ENCODE measurements at places on chromosomes 16 and 17.

DNA sequence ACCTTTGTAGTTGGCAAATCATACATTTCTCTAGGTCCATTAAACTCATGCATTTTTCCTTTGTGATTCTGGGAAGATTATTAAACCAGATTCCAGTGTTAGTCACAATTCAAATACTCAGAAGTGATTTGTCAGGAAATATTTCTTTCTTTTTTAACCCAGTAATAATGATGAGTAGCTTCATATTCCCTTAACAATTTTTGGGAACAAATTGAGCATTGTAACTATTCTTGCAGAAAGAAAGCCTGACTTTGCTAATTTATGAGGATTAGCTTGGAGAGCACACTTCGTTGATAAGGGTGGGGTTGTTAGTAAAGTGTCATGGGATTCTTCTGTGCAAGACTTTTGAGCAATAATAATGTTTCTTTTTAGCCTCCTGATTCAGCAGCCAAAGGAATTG is 18.7 kb upstream of the KRT24 start:
- DNase-seq, result no peak

DNA sequence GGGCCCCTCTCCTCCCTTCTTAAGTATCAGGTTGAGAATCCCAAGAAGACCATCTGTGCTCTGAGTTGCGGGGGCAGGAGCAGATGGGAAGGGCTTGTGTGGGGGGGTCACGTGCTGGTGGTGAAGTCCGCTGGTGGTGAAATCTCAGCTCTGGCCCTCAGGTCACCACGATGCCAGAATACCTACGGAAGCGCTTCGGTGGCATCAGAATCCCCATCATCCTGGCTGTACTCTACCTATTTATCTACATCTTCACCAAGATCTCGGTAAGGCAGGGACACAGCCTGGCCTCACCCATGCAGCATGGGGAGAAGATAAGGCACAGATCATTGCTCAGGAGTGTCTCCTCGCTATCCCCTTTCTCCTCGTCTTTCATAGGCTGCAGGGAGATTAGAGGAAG is 29.7 kb downstream of the SLC5A11 start:
- no peak for DNase-seq

GRCh38 chr16:66457888-66458287 is 30.8 kb downstream of the BEAN1 start:
- no peak for DNase-seq

- no peak for DNase-seq
Observed at GRCh38 chr16:78259873-78260272, 160.4 kb downstream of the WWOX start.

- DNase-seq, result no peak
Observed at GRCh38 chr16:56988161-56988947, 1.0 kb upstream of the NLRC5 start.

GRCh38 chr17:48543107-48543853 is 1.6 kb downstream of the HOXB2 start:
- peak; percentile 76 for DNase-seq

DNA sequence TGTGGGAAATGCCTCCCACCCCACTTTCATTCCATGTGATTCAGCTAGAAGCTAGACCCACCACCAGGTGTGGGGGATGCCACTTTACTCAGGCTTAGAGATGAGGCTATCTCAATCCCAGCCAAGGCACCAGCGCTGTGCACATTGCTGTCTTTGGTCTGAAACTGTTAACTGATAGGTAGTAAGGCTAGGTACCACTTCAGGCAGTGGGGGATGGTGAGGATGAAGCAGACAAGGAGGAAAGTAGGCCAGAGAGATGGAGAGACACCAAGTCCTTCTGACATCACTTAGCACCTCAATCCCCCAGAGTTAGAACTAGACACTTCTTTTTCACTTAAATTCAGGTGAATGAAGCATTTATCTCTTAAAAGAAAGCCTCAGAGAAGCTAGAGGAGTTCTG is 35.8 kb downstream of the ADAMTS18 start:
- no peak for DNase-seq

DNA sequence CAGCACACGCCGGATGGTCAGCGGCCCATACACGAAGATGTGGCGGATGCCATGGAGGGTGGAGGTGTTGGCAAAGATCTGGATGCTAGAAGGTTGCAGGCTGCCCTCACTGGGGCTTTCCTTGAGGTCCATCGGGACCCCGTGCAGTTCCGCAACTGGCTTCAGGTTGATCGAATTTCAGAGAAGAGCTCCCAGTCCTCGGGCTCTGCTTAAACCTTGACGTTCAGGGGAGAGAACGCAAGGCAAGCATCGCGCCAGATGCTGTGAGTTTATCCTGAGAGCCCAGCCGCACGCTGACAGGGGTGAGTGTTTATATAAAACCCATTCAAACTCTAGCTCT is 98.7 kb upstream of the CCL2 start:
- no peak for DNase-seq

DNA sequence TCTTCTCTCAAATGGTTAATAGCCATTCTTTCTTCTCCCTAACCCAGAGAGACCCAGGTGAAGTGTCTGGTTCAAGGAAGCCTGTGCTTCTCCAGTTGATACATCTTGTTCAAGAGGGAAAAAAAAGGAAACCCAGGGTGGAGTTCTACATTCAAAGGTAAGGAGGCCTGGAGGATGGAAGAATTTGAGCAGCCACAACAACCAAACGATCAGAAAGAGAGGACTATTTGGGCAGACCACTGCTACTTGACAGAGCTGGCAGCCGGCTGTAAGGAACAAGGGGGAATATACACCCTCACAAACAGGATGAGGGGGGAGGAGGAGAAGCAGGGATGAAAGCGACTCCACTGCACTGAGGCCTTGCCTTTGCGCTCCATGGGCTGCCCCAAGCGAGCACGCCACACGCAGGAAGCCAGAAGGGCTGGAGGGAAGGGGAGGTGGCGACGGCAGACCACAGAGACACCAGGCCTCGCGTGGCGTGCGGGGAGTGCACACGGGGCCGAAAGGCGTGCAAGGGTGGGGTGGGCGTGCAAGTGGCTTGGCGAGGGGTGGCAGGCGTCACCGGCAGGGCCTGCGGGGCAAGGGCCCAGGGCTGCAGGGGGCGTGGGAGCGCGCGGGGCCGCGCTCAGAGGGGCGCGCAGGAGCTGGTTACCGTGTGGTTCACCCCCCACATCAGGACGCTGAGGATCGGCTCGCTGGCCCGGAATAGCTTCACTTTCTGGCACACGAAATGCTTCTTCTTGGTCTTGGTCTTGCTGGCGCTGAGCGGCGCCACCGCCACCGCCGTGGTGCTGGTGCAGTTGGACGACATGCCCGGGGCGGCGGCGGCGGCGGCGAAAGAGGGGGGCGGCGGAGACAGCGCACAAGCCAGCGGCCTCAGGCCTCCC is 499 bp downstream of the PIP4K2B start:
- peak; percentile 70 for DNase-seq

GRCh38 chr16:65545413-65545956 is 423.6 kb upstream of the CDH11 start:
- DNase-seq, result no peak

DNA sequence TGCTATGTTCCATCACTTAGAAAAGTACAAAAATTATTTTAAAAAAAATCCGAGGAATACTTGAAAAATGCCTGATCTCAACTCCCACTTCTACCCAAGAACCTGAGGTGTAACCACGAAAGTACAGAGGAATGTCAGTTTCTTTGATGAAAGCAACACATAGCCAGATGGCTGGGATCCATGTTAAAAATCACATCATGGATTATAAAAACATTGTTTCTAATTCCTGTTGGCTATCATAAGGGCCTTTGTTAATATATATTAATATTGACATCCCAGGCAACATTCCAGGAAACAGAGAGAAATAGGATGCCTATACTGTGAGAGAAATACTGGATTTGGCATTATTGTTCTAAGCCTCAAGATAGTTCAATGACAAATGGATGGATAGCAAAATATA is 115.3 kb downstream of the SKAP1 start:
- no peak for DNase-seq

GRCh38 chr16:66320774-66321173 is 45.7 kb upstream of the CDH5 start:
- no peak for DNase-seq

DNA sequence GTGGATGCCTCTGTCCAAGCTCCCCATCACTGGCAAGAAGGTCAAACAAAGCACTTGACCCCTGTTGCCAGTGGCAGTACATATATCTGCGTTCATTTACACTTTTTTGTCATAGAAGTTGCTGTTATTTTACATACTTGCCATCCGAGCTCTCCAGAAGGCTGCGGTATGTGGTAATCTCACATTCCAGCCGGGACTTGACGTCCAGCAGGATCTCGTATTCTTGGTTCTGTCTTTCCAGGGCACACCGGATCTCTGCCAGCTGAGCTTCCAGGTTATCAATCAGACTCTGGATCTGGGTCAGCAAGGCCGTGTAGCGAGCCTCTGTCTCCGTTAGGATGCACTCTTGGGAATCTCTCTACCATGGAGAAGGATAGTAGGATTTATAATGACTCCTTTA is 6.6 kb downstream of the KRT39 start:
- DNase-seq, result no peak

All from activated CD4-positive, alpha-beta T cell treated with anti-CD3 and anti-CD28 coated beads, Interleukin-2, Interleukin-6, amounts not matched to agents 100 ng/mL and 50 ng/mL, durations not matched to agents 16 hours and 8 hours (primary cell).